Ascending aorta (tissue), 2 donors: ENCODE measurements at places on chromosomes 3 and 15.

DNA sequence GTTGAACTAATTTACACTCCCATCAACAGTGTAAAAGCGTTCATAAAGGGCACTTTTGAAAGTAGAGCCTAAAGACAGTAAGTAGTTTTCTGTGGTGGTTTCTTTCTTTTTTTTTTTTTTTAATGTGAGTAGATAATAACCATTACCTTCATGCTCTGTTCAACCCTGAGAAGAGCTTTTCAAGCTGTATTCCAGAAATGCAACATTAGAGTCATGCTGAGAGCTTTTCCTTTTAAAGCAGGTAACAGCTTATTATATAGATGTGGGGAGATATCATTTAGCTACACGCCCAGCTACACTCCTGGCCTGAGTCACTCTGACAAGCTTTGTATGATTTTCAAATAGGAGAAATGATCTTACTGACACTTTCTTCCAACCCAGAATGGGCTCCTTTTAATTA lies 96.2 kb upstream of the ARHGEF26 start:
- no peak for DNase-seq
- H3K27me3 ChIP-seq: no peaks in the 10 kb centered on the region
- H3K27ac ChIP-seq: no peak overlapping the region

- peak overlapping the region; percentile 91 for H3K27ac ChIP-seq
- DNase-seq: no peak
- no peaks in the 10 kb centered on the region for H3K27me3 ChIP-seq
- peaks cover 4% of the 10 kb centered on the region for H3K36me3 ChIP-seq
These were observed 1.1 kb downstream of the RBSN start for GRCh38 chr3:15097891-15098290.

- H3K4me1 ChIP-seq: no peaks in the 10 kb centered on the region
- H3K27ac ChIP-seq: no peak overlapping the region
- no peaks in the 10 kb centered on the region for H3K27me3 ChIP-seq
- DNase-seq: no peak
- no peaks in the 10 kb centered on the region for H3K36me3 ChIP-seq
These were observed 46.7 kb downstream of the ALCAM start for GRCh38 chr3:105413343-105413887.

DNA sequence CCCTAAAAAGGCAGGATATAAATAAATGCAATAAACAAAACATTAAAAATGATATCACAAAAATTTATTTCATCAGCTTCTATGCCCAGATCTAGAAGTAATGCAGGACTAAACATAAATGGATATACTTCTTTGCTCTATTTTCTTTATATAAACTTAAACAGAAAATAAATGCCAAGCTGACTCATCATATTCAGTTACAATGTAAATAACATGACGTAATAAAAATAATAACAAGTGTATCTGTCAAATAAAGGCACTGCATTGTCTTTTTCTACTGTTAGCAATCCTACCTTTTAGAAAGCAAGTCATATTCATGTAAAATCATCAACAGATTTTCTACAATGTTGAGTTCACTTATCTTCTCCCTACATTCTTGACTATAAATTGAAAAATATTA lies 61.6 kb downstream of the NEK10 start:
- no peak for DNase-seq
- H3K27me3 ChIP-seq: no peaks in the 10 kb centered on the region
- no peak overlapping the region for H3K27ac ChIP-seq
- H3K4me1 ChIP-seq: no peaks in the 10 kb centered on the region
- no peak overlapping the region for H3K4me3 ChIP-seq

- DNase-seq: no peak
- no peaks in the 10 kb centered on the region for H3K4me1 ChIP-seq
- H3K4me3 ChIP-seq: no peak overlapping the region
- H3K27ac ChIP-seq: no peak overlapping the region
- H3K27me3 ChIP-seq: no peaks in the 10 kb centered on the region
- no peaks in the 10 kb centered on the region for H3K36me3 ChIP-seq
These were observed 662.4 kb upstream of the BCHE start for GRCh38 chr3:166499636-166500035.

DNA sequence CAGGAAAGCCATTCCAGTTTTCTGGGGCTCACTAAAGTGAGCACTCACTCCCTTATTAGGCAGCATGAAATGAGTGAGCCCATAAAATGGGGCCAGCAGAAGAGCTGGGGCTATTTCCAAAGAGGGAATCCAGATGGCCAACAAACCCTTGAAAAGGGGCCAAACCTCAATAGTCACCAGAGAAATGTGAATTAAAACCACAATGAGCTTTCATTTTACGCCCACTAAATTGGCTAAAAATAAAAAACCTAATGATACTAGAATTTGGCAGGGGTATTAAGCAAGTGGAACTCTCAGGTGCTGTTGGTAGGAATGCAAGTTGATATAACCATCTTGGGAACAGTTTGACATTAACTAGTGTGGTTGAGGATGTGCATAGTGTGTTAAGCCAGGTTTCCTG lies 42.1 kb upstream of the RAF1 start:
- DNase-seq: no peak
- no peaks in the 10 kb centered on the region for H3K27me3 ChIP-seq
- H3K27ac ChIP-seq: no peak overlapping the region
- no peaks in the 10 kb centered on the region for H3K36me3 ChIP-seq
- H3K4me3 ChIP-seq: no peak overlapping the region

DNA sequence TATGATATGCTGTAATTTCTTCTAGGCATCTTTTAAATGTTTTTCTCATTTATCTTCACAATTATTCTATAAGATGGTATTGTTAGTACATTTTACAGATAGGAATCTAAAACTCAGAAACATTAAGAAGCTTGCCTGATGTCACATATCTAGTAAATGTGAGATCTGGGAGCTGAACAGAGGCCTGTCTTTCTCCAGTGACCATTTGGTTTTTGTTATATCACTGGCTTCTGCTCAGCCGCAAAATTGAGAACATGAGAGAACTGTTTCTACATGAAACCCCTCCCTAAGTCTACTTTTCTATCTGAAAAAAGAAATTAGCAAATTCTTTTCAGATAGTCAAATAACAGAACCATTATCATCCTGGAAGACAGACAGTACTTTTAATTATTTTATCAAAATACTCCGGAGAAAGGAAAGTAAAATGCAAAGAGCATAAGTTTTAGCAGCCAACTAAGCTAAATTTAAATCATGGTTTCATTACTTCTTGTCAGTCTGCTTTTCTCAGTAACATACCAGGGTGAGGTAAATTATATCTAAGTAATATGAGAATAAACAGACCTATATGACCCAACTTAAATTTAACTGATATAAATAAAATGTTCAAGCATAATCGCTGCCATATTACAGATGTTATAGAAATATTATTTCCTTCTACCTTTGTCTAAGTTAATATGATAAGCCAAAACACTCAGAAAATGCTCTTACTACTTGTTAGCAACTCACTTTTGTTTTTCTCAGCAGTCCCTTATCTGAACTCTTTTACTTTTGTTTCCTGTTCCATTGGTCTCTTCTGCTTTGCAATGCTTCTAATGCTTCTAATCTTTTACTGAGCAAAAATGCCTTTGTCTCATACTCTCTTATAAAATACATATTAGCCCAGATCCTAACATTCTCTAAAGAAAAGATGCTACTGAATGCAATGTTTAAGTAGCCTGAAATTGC lies 68.0 kb upstream of the MBNL1 start:
- DNase-seq: no peak
- peak overlapping the region; percentile 58 for H3K4me3 ChIP-seq
- H3K36me3 ChIP-seq: no peaks in the 10 kb centered on the region
- no peaks in the 10 kb centered on the region for H3K27me3 ChIP-seq
- peaks cover 8% of the 10 kb centered on the region for H3K4me1 ChIP-seq

DNA sequence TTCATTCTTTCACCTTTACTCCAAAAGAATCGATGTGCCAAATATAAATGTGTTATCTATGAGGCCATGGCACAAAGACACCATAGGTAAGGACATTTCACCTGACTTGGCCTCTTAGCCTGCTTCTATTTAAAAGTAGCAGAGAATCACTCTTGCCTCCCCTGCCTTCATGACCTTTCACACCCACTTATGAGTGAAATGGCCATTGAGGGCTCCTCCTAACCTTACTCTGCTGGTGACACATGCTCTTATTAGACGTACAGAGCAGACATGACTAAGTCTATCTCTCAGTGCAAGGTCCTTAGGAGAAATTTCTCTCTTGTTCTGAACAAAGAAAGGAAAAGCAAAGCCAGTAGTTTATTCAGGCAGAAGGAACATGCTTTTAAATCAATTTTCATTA lies 150.7 kb downstream of the LRTM1 start:
- no peak overlapping the region for H3K4me3 ChIP-seq
- no peaks in the 10 kb centered on the region for H3K27me3 ChIP-seq
- H3K27ac ChIP-seq: no peak overlapping the region
- H3K36me3 ChIP-seq: no peaks in the 10 kb centered on the region
- H3K4me1 ChIP-seq: no peaks in the 10 kb centered on the region

- peaks cover 16% of the 10 kb centered on the region for H3K4me1 ChIP-seq
- no peak overlapping the region for H3K4me3 ChIP-seq
- no peak overlapping the region for H3K27ac ChIP-seq
- no peaks in the 10 kb centered on the region for H3K27me3 ChIP-seq
- DNase-seq: no peak
These were observed 78.9 kb upstream of the BHLHE40 start for GRCh38 chr3:4900298-4900697.

GRCh38 chr3:43214616-43215015 lies 71.7 kb upstream of the SNRK start:
- no peaks in the 10 kb centered on the region for H3K4me1 ChIP-seq
- H3K36me3 ChIP-seq: no peaks in the 10 kb centered on the region
- no peak overlapping the region for H3K4me3 ChIP-seq
- H3K27ac ChIP-seq: no peak overlapping the region
- DNase-seq: no peak

DNA sequence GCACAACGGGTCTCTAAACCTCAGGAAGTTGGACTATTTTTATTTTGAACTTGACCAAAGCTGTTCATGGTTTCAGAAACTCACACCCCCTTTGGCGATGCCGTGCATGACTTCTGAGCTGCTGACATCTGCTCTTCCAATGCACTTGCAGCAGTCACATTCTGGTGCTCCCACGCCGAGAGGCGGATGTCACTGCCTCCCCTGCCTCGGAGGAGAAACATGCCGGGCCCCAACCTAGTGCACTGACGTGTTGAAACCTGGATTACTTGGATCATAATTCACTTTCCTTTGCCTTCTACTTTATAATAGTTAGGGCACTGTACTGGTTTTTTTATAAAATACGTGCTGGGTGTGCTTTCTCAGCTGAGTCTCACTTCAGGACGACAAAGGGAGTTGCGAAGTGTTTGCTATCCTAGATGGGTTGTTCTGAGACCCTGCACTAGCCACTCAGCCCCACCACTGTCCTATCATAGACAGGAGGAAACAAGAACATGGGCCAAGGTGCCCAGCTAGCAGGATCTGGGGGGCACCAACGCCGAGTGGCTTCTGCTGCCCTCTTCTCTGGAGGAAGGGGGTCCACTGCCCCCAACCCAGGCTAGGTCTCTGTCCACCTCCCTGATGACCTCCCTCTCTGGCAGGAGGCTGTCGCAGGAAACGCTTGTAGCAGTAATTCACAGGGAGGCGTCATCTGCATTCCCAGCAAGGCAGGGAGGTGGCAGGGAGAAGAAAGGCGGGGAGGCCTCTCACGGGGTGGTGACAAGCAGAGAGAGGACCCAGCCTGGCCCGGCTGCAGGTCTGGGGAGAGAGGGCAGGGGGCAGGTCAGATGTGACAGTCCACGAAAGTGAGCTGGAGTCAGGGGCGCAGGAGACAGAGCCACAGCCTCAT lies 158.8 kb upstream of the IQSEC1 start:
- H3K27me3 ChIP-seq: no peaks in the 10 kb centered on the region
- H3K27ac ChIP-seq: no peak overlapping the region
- H3K4me1 ChIP-seq: no peaks in the 10 kb centered on the region
- H3K36me3 ChIP-seq: no peaks in the 10 kb centered on the region

DNA sequence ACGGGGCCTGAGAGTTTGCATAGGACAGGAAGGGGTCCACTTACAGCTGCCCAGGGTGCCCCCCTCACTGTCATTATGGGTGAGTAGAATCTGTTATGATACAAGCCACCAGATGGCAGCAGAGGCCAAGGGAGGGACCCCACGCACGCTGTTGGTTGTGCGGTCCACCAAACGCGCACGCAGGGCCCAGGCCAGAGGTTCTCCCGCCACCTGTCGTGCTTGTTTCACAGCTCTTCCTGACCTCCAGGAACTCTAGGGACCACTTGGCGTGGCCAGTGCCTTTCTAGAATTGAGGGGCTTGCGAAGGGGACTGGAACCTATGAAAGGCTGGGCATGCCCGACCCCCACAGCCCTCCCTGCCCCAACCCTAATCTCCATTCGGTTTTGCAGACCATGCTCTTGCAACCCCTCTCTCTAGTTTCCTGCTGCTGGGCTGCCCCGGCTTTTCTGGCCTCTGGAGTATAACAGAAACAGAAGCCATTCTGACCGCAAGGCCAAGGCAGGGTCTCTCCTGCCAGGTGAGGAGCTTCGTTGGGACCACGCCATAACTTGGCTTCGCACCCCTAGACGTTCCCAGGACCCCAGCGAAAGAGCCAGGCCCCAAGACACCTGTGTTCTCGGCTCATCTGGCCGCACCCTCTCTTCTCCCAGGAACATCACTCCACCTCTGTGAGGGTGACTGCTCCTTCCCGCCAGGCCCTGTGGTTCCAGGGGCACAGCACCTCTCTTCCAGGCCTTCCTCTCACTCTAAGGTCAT lies 46.0 kb downstream of the ALDH1L1 start:
- no peaks in the 10 kb centered on the region for H3K27me3 ChIP-seq
- H3K27ac ChIP-seq: no peak overlapping the region
- peaks cover 20% of the 10 kb centered on the region for H3K36me3 ChIP-seq
- peak; percentile 80 for DNase-seq
- no peak overlapping the region for H3K4me3 ChIP-seq

DNA sequence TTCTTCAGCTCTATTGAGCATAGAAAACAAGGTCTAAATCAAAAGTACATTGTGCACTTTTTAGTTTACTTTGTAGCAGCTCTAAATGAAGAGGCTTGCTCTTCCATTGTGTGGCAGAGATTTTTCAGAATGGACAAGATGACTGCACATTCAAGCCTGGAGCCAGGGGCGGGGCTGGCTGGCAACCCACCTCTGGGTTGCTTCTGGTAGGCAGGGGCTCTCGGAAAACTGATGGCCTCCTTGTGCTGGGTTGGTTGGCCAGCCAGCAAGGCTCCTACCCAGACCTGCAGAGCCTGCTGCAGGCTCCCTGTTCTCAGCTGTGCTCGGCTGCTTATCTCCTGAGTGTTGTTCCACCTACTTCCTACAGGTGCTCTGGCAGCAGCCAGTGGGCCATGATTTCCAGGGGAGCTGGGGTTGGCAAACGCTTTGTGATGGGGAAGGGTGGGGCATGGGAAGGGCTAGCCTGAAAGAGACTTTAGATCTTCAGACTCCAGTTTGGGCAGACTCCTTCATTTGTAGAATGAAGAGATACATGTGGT lies 8.8 kb downstream of the BSN start:
- no peaks in the 10 kb centered on the region for H3K27me3 ChIP-seq
- no peaks in the 10 kb centered on the region for H3K36me3 ChIP-seq
- H3K4me3 ChIP-seq: no peak overlapping the region
